Dermis lymphatic vessel endothelial cell (primary cell): ENCODE measurements at places on chromosomes 6 and 20. TPM values are rescaled to one million over a fixed set of nuclear protein-coding genes. Genes with fewer than 3 reads are reported as not detected.

Gene PTCRA
- 0.17 TPM in 1 of 2 replicates, not detected in the other for total RNA-seq

Gene LGSN
- total RNA-seq = not detected in 2 replicates

Gene DUSP15
- total RNA-seq = 0.76 and 1.3 TPM in 2 replicates

Gene C2
- 0.17 and 0.22 TPM in 2 replicates for total RNA-seq

Gene TRIM31
- not detected in 2 replicates for total RNA-seq

Gene AFG1L
- 2.9 TPM in 2 replicates for total RNA-seq

Gene THBS2
- total RNA-seq = 0.26 and 2.3 TPM in 2 replicates

Gene TMC2
- total RNA-seq = not detected in 2 replicates

Gene FAM184A
- 0.22 and 0.43 TPM in 2 replicates for total RNA-seq

Gene OPRL1
- 1.6 and 2.2 TPM in 2 replicates for total RNA-seq

Gene RING1
- total RNA-seq = 24.7 and 25.6 TPM in 2 replicates

Gene SUMO4
- 0.76 and 1.2 TPM in 2 replicates for total RNA-seq

Gene WFDC6
- total RNA-seq = not detected in 2 replicates

Gene HLA-DRB5
- not detected in 2 replicates for total RNA-seq

Gene SEL1L2
- not detected in 2 replicates for total RNA-seq

Gene OR2H2
- total RNA-seq = not detected in 2 replicates
